T-cell (primary cell): ENCODE measurements at places on chromosomes 7 and 10.

DNA sequence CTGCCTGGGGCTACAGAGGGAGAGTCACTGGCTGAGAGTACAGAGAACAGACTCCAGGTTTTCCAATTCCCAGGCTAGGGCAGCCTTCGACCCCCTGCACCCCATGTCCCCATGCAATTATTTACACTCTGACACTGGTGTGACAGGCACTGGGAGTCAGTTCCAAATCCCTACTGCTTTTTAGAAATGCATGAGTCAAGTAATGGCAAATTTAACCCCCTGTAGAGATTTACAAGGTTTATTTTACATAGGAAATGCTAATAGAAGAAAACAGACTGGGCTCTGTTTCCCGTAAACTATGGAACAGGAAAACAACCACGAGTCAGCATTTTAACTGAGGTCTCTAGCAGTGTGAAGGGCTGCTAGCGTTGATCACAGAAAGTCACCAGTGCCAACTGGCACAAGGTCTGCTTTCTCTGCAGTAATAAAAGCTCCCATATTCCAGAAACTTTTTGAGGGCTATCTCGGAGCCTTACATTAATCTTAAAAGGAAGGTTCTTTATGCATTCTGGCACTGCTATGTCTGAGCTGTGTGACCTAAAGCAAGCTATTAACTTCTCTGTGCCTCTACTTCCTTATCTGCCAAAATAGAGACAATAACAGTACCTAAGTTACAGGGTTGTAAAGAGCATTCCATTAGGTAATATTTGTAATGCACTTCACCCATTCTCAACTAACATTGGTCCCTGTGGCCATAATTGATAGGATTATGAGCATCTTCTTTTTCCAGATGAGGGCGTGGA lies 28.2 kb downstream of the NOD1 start:
- no peaks in the 10 kb centered on the region for H3K4me1 ChIP-seq
- peaks cover 25% of the 10 kb centered on the region for H3K36me3 ChIP-seq
- no peaks in the 10 kb centered on the region for H3K27me3 ChIP-seq
- DNase-seq = no peak

- no peak overlapping the region for H3K27ac ChIP-seq
- DNase-seq = no peak
- H3K4me3 ChIP-seq = no peak overlapping the region
- H3K36me3 ChIP-seq = no peaks in the 10 kb centered on the region
- H3K4me1 ChIP-seq = no peaks in the 10 kb centered on the region
Observed at GRCh38 chr10:58065529-58065815, 202.2 kb downstream of the IPMK start.

DNA sequence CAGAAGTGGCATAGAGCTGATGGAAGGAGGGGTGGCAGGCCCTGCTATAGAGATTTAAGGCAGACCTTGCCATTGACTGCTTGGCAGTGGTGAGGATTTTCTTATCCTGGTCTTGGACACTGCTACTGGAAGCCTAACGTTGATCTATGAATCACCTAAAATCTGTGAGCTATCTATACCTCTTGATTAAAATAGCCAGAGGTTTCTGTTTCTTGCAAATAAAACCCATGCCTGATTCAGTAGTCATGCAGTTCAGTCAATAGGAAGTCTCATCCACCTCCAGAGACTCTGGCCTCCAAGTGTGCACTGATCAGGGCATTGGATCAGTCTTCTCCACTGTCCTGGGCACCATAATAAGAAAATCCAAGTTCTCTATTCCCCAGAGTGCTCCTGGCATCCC lies 286.5 kb downstream of the PTEN start:
- H3K4me3 ChIP-seq = no peak overlapping the region
- no peak overlapping the region for H3K27ac ChIP-seq
- no peaks in the 10 kb centered on the region for H3K27me3 ChIP-seq
- H3K36me3 ChIP-seq = no peaks in the 10 kb centered on the region
- no peak for DNase-seq
- no peaks in the 10 kb centered on the region for H3K4me1 ChIP-seq

DNA sequence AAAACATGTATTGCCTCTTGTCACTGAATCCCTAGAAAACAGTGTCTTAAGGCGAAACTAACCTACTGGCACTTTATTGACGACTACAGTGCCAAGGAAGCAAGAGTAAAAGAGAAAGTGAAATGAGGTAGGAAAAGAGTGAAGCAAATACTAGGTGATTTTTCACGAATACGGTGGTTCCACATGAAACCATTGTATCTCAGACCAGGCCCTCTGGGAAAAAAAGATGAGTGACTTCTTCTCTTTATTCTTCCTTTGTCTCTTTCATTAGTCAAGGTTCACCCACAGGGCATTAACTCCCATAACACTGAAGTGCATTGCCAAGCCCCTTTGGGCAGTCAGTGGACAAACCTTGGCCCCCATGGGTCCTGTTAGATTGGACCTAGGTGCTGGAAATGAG lies 16.2 kb upstream of the MACC1 start:
- H3K4me1 ChIP-seq = no peaks in the 10 kb centered on the region
- H3K27ac ChIP-seq = no peak overlapping the region
- no peak for DNase-seq
- no peak overlapping the region for H3K4me3 ChIP-seq
- no peaks in the 10 kb centered on the region for H3K36me3 ChIP-seq
- no peaks in the 10 kb centered on the region for H3K27me3 ChIP-seq

DNA sequence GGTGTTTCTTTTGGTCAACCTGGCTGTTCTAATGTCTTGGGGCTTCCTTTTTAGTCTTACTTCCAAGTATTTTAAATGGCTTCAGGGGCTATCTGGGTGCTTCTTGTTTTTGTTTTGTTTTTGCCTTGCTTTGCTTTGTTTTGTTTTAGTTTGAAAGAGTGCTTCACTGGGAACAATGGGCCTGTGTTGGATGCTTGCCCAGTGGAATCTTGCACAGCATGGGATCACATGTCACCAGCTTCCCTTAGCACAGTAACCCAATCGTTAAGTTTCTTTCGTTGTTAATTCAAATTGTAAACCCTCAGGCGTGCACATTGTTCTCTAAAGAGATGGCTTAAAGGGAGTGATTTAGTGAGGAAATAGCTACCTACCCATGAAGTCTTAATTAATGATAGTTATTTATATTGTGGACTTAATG lies 8.9 kb downstream of the COL17A1 start:
- no peaks in the 10 kb centered on the region for H3K36me3 ChIP-seq
- DNase-seq = no peak
- H3K4me1 ChIP-seq = no peaks in the 10 kb centered on the region
- no peak overlapping the region for H3K4me3 ChIP-seq

DNA sequence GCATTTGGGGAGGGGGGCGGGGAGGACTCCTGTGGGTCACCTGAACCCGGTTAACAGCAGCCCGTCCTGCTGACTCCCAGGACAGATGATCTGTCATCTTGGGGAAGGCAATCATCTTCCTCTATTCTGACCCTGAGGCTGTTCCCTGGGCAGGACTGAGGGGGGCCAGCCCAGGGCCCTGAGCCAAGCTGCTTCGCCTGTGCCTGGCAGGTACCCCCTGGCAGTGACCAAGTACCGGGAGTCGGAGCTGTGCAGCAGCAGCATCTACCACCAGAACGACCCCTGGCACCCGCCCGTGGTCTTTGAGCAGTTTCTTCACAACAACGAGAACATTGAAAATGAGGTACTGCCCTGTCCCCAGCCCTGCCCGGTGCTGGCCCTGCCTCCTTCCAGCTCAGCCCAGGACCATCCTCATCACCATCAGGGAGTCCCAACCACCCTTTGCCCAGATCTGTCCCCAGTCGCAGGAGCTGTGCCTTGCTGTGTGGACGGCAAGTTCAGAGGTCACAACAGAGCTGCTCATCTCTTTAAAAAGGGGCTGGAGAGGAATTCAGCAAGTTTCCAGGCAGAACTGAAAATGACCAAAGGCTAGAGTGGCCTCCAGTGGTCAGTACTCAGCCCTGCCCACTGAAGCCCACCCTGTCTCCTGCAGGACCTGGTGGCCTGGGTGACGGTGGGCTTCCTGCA lies 8.1 kb downstream of the AOC1 start:
- H3K4me3 ChIP-seq = no peak overlapping the region
- H3K4me1 ChIP-seq = no peaks in the 10 kb centered on the region
- no peak for DNase-seq
- H3K27me3 ChIP-seq = no peaks in the 10 kb centered on the region
- H3K36me3 ChIP-seq = no peaks in the 10 kb centered on the region

GRCh38 chr7:86942995-86943394 lies 116.5 kb downstream of the ELAPOR2 start:
- H3K36me3 ChIP-seq = no peaks in the 10 kb centered on the region
- H3K4me1 ChIP-seq = no peaks in the 10 kb centered on the region
- no peaks in the 10 kb centered on the region for H3K27me3 ChIP-seq
- H3K4me3 ChIP-seq = no peak overlapping the region
- DNase-seq = no peak
- no peak overlapping the region for H3K27ac ChIP-seq

DNA sequence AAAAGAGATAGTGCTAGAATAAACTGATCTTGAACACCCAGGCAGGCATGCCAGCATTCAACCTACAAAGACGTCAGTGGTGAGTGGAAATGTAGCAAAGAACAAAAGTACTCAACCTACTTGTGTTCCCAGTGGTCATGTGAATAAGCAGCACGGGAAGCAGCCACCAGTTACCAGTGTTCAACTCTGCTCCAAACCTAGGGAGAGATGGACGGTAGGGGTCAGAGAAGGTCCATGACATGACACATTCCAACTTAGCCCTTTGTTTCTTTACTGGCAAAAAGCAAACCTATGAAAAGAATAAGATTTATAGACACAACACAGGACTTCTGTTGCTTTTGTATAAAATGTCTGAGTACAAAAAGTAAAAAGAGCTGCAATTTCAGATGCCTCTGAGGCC lies 511.4 kb downstream of the XPNPEP1 start:
- no peaks in the 10 kb centered on the region for H3K27me3 ChIP-seq
- DNase-seq = no peak
- H3K4me1 ChIP-seq = no peaks in the 10 kb centered on the region

- no peak for DNase-seq
- H3K4me3 ChIP-seq = no peak overlapping the region
- H3K27me3 ChIP-seq = no peaks in the 10 kb centered on the region
Observed at GRCh38 chr10:82821043-82821442, 946.0 kb downstream of the NRG3 start.

- no peaks in the 10 kb centered on the region for H3K4me1 ChIP-seq
- no peaks in the 10 kb centered on the region for H3K36me3 ChIP-seq
- DNase-seq = no peak
Observed at GRCh38 chr10:57917019-57917418, 350.7 kb downstream of the IPMK start.
